Right ventricle myocardium superior (tissue), 1 donor: ENCODE measurements at places on chromosomes 3 and 15.

DNA sequence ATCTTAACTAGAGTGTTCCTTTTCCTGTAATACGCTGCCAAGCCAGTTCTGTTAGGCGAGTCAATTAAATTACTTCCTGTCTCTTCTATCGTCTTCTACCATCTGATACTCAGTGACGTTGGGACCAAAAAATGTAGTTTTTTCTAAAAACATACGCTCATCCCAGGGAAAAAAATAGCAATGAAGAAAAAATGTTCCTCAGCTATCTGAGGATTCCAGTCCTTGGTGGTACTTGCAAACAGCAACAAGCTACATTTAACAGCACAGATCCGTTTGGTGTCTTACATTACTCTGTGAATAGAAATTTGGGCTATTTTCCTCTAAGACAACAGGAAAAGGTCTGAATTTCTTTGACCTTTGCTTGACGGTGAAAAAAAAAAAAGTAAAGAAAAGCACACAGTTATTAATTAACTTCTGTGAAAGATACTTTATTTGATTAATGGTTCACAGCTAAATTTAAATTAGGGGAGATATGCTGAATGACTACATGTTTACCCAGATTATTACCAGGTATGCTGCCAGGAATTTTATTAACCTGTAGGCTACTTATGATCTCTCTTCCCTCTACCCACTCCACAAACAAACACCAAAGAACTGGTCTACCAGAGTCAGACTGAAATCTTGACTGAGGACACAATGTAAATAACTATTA is 254.4 kb upstream of the ZPLD1 start:
- no peak for DNase-seq

DNA sequence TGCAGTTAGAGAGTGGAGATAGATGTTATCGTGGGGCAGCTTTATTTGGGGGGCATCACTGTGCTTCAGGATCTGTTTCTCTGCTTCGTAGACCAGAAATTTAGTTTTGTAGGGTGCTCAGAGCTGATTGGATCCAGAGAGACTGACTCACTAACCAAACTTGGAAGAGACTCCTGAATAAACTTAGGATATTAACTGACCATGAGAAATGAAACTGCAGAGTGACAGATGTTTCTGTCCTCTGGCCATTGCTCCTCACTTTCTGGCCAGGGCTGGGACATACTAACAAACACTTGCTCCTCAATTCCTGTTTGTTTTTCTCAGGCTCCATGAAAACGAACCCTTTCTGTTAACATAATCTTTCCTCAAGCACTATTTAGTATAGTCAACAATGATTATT is 4.3 kb downstream of the ZNF592 start:
- DNase-seq, result no peak

DNA sequence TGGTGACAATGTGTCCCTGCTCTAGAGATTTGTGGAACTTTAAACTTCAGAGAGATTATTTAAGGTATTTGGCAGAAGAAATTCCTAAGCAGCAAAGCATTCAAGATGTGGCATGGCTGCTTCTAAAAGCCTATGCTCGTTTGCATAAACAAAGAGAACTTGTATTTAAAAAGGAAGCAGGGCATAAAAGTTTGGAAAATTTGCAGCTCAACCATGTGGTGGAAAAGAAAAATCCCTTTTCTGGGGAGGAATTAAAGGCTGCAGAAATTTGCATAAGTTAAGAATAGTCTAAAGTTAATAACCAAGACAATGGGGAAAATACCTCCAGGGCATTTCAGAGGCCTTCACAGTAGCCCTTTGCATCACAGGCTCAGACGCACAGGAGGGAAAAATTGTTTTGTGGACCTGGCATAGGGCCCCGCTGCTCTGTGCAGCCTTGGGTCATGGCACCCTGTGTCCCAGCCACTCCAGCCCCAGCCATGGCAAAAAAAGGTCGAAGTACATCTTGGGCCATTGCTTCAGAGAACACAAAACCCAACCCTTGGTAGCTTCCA is 1109.1 kb downstream of the OTOL1 start:
- no peak for DNase-seq

DNA sequence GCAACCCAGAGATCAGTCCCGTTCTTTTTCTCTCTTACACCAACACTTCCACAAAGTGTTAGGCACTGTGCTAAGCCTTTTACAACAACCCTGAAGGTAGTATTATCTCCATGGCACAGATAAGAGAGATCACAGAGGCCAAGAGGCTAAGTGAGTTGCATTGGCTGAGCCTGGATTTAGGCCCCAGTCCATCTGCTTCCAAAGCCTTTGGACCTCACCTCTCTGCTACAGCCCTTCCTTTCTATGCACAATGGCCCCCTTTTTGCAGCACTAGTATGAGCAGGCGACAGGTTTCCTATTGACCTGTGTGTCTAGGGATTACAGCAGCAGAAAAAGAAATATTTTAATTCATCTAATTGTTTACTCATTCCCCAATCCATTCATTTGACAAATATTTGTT is 76.2 kb downstream of the CRYGS start:
- no peak for DNase-seq

DNA sequence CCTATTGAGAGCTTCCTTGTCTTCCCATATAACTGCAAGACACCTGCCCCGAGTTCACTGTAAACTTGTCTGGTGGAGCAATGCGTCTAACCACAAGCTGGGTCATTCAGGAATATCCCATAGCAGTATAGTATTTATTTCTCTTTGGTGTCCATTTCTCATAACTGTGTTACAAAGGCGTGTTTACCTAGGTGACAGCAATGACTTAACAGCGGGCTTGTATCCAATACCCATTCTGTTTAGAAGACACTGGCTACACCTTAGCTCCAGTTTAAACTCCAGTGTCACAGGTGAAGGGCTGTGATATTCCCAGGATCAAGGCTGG is 24.3 kb downstream of the ATP10A start:
- DNase-seq, result no peak

GRCh38 chr3:44355362-44356033 is 16.9 kb downstream of the TCAIM start:
- no peak for DNase-seq

GRCh38 chr3:29805757-29806156 is 524.9 kb downstream of the RBMS3 start:
- no peak for DNase-seq

GRCh38 chr3:186772281-186772694 is 11.1 kb upstream of the EIF4A2 start:
- DNase-seq, result no peak

DNA sequence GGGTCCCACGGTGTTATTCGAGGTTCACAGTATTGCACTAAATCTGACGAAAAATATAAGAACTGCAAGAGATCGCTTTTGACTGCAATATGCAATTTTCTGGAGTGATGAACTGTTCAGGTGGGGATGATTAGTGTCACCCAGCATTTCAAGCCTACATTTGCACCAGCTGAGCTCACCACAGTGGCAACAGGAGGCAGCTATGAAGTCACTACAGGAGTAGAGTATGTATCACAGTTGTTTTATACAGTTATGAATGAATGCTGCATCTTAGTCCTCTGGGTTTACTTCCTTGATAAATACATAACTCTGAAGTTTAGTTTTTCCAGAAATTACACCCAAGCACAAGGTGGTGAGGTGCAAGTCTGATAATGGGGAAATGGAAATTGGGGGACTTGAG is 69.6 kb downstream of the CHSY1 start:
- no peak for DNase-seq

- DNase-seq, result no peak
These were observed 51.8 kb upstream of the ADPGK start for GRCh38 chr15:72835294-72835890.

GRCh38 chr15:59570315-59570714 is 41.3 kb upstream of the GCNT3 start:
- DNase-seq, result no peak

DNA sequence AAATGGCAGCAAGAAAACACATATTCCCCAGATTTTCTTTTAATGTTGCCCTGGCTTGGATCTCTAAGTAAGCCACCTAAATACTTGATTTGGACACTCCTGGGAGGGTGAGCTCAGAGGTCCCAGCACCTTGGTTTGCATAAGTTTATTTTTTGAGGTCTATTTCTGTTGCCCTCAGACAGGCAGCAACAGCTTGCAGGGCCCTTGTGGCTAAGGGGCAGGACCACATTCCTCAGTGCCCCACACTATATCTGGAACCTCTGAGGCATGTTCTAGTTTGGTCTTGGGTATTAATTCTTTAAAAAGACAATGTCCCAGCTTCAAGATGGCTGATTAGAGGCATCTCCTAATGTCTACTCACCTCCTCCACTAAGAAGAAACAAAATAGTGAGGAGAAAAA is 57.5 kb downstream of the IGSF11 start:
- no peak for DNase-seq

DNA sequence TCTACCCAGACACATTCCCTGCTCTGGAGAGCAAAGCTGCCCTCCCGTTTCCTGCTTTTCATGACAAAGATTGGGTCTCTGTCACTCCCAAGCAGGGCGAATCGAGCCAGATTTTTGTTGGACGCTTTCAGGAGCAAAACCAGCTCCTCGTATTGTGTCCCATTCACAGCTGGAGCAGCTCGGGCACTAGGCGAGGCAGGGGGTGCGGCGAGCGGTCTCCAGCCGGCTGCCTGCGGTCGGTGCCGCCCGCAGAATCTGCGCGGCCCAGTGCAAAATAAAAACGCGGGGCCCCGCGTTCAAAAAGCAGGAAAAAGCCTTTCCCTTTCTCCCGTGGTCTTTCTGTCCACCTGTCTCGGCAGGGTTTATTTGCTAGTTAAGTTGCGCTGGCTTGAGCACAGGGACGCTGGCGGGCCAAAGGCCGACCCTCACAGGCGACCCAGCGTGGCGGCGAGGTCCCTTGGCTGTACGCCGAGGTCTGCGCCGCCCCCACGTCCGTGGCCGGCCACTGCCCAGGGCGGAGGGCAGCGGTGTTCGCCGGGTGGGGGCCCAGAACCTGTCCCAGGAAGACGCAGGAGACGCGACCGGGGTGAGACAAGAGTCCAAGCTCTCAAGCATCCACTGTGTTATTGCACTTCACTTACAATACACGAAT is 71.2 kb downstream of the CYP19A1 start:
- DNase-seq, result no peak

DNA sequence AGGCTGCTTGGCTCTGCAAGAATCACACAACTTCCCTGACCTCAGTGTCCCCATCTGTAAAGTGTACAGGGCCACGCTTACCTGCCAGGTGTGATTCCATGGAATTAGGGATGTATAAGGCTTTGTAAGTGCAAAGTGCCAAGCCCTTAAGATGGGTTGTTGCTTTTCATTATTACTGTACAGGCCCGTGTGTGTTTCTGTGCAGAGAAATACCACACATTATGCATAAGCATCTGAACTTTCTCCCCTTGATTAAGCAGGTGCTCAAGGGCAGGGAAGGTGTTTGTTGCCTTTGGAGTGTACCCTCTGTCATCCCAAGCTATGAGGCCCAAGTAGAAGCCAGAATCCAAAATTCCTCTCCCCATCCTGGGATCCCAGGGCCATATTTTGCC is 13.6 kb upstream of the HRH1 start:
- DNase-seq, result no peak

DNA sequence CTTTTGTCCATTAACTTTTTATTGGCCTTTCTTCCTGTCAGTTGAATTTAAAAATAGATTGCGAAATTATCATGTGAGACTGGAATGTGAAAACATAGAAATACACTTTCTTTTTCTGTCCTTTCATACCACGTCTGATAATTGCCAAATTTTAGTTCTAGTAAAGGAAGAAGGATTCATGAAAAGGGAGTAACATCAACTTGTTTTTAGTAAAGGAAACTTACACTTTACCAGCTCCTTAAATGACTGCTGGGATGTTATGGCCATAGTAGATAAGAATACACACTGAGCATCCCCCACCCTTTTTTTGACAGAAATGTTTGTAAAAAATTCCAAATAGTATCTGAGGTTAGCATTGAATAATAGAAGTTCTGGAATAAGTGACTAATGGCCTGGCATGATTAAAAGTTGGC is 137.9 kb downstream of the NEO1 start:
- DNase-seq, result no peak

DNA sequence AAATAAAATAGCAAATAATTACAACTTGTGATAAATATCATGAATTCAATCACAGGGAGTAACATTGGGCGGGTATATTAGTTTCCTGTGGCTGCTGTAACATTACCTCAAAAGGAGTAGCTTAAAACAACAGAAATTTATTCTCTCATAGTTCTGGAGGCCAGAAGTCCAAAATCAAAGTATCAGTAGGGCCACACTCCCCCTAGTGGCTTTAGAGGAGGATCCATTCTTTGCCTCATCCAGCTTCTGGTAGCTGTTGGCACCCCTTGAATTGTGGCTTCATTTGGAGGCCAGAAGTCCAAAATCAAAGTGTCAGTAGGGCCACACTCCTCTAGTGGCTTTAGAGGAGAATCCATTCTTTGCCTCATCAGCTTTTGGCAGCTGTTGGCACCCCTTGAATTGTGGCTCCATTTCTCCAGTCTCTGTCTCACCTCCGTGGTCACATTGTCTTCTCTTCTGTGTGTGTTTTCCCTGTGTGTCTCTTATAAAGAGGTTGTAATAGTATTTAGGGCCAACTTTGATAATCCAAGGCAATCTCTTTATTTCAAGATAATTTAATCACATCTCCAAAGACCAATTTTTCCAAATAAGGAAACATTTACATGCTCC is 3.1 kb upstream of the CFAP20DC start:
- no peak for DNase-seq

GRCh38 chr3:180319461-180319860 is 282.5 kb upstream of the TTC14 start:
- no peak for DNase-seq

GRCh38 chr15:49301562-49301961 is 121.5 kb upstream of the FGF7 start:
- no peak for DNase-seq

DNA sequence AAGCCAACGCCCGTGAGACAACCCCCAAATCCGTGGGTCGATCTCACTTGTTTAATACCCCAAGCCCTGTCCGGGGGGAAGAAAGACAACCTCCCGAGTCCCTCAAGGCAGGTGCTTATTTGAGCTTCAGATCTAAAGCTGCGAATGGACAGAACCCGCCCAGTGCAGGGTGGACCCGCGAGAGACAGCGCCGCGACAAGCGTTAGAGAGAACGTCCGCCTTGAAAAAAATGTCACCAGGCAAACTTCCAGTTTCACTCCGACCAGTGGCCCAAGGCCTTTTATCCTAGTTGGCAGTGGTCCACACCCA is 740 bp upstream of the OXSR1 start:
- DNase-seq, result no peak
